ENCODE measurements at places on chromosomes 16 and 17. TPM values are rescaled to one million over a fixed set of nuclear protein-coding genes. Genes with fewer than 3 reads are reported as not detected.

Gene BCO1
- total RNA-seq, result 1.1 TPM

Gene SLC46A1
- 1.1 TPM for total RNA-seq

Gene KRTAP9-2
- total RNA-seq, result not detected

Gene RUNDC3A
- 2.3 TPM for total RNA-seq

Gene NOD2
- total RNA-seq, result not detected

Gene OTOP2
- total RNA-seq, result not detected

Gene CDYL2
- 4.7 TPM for total RNA-seq

Gene OTOP3
- total RNA-seq, result not detected

Gene RSL1D1
- 53.8 TPM for total RNA-seq

Gene TPSG1
- total RNA-seq, result not detected

Gene TSNAXIP1
- 0.81 TPM for total RNA-seq

Gene CCL18
- total RNA-seq, result not detected

Gene ZNF597
- 1.1 TPM for total RNA-seq

Data from mesangial cell (primary cell).